NCI-H1436 treated with DMSO at 0.1 percent for 48 hours (cell line): ENCODE measurements at places on chromosomes 12 and 14.

DNA sequence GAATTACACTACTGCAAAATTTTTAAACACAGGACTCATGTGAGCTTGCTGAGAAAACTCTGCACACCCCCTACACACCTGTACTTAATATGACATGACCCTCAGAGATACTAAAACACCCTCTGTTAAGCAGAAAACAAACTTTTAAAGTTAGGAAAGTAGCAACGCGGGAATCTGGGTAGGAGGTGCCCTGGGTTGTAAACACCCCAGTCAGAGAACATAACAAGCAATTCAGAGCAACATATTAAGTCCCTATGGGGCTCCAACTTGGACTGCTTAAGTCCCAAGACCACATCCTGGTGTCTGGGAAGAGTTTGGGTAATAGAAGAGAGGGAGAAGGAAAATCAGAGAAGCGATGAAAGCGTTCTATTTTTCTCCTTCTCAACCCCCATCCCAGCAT lies 1.2 kb downstream of the ATF7 start:
- DNase-seq, result no peak

DNA sequence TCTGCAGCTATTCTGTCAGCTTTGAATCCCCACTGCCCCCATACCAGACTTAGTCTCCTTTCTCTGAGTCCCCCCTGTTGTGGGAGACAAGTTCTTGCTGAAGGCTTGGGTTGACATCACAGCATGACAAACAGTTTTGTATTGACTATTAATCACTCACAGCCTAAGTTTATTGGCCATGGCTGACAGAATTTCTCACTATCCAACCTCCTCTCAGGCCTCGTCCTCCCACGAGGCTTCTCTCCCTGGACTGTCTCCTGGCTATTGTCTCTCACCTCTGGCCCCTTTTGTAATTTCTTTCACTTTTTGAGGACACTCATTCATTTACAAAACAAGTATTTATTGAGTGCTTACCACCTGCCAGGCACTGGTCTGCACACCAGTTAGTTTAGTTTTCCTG lies 35.2 kb upstream of the DCD start:
- no peak for DNase-seq

GRCh38 chr12:100624571-100624970 lies 51.1 kb downstream of the GAS2L3 start:
- DNase-seq, result no peak

GRCh38 chr12:12714276-12715021 lies 2.7 kb upstream of the CDKN1B start:
- DNase-seq, result peak; percentile 47
